ENCODE measurements at places on chromosomes 5 and 9.

- DNase-seq, result peak; percentile 28
These were observed 984 bp downstream of the STXBP1 start for GRCh38 chr9:127612939-127613582.

DNA sequence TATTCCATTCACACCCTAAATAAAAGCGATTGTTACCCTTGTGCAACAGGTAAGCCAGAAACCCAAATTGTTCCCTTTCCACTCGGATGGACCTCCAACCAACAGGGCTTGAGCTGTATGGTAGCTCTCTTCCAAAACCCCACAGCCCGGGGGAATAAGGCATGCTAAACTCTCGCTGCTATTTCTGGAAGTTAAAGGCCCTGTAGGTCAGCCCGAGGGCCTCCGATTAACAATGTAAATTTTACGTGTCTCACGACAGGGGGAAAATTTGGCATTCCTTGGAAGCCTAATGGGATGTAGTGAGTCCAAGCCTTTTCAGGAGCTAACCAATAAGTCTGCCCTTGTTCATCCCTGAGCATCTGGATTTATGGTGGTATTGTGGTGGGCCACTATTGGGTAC is 26.0 kb downstream of the CNOT8 start:
- no peak for DNase-seq

DNA sequence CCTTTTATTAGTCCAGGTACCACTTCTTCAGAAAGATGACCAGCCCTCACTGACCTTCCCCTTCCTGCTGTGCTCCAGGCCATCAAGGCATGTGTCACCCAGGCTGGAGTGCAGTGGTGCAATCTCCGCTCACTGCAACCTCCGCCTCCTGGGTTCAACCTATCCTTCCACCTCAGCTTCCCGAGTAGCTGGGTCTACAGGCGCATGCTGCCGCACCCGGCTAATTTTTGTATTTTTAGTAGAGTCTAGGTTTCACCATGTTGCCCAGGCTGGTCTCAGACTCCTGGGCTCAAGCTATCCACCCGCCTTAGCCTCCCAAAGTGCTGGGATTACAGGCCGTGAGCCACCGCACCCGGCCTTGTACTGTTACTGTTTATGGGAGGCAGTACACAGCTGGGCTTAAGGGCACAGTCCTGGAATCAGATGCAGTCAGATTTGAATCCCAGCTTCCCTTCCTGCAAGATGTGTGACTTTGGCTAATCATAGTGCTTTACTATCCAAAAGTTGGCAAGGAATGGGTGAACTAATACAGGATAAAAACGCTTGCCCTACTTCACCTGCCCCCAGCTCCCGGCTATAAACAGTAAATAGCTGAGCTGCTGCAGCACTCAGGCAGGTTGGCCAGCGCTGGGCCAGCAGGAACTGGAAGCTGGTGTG is 483 bp upstream of the EIF4EBP3 start:
- no peak for DNase-seq

DNA sequence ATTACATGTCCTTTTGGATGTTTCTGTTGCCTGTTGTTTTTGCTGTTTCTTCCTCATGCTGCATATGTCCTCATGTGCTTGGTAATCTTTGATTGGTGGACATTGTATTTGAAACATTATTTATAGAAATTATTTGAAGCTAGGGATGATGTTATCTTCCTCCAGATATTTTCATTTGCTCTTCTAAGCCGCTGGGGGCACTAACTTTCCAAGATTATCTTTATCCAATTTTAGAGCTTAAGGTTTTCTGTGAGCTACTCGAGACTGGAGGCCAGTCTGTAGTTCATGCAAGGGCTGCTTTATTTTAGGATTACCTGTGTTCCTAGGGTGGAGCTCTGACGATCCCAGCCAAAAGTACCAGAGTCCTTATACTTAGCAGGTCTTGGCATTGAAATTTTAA is 40.9 kb downstream of the STX17 start:
- DNase-seq, result no peak

DNA sequence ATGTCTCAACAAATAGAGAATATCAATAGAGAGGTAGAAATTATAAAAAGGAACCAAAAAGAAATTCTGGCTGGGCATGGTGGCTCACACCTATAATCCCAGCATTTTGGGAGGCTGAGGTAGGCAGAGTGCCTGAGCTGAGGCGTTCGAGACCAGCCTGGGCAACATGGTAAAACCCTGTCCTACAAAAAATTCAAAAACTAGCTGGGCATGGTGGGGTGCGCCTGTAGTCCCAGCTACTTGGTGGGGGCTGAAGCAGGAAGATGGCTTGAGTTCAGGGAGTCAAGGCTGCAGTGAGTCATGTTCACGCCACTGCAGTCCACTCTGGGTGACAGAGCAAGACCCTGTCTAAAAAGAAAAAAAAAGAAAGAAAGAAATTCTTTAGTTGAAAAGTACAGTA is 24.9 kb downstream of the IPPK start:
- DNase-seq, result no peak

GRCh38 chr5:116371935-116372334 is 202.7 kb downstream of the SEMA6A start:
- DNase-seq, result peak; percentile 87

DNA sequence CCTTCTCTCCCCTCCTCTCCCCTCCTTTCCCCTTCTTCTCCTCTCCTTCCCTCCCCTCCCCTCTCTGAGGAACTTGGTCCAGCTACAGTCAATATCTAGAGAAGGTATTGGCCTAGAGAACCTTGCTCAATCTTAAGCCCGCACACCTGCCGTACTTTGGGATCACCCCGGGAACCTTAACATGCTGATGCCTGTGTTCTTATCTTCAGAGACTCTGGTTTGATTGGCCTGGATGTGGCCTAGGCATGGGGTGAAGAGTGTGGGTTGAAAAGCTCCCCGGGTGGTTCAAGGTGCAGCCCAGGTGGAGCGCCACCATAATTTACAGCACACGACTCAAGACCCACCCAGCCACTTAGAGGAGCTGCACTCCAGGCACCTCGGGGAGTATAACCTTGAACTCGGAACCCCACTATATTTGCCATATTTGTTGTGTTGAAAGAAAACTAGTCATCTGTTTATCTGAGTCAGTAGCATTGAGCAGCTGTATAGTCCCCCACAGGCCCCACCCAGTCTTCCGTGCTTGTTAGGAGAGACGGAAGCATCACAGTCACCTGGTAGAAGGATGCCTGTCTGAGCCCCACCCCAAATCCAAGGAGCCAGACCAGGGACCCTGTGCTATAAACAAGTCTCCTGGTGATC is 14.4 kb upstream of the PHF19 start:
- no peak for DNase-seq

- no peak for DNase-seq
These were observed 118.1 kb upstream of the NFIL3 start for GRCh38 chr9:91541734-91542133.

- peak; percentile 80 for DNase-seq
These were observed 146.6 kb downstream of the GAPVD1 start for GRCh38 chr9:125407974-125408900.

DNA sequence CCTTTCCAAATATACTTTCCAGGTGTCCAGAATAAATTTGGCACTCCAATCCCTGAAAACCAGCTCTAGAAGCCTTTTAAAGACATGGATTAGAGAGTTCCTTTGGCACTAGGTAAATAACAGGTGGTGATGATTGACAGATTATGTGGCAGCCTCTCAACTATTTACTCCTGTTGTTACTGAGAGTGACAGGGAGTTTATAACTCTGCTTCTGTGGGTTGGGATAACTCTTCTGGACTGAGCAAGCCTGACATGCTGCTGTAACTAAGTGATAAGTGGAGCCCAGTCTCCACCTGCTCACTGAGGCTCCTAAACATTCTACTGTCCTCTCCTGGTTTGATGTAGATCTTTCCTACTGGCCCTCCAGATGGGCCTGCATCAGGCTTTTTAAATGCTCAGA is 693.2 kb upstream of the FTMT start:
- no peak for DNase-seq

GRCh38 chr9:88658311-88658822 is 123.4 kb downstream of the NXNL2 start:
- no peak for DNase-seq

GRCh38 chr5:83036991-83037575 is 40.1 kb downstream of the TMEM167A start:
- DNase-seq, result no peak

- DNase-seq, result no peak
These were observed 74.3 kb downstream of the GRAMD2B start for GRCh38 chr5:126497506-126497905.

- DNase-seq, result no peak
These were observed 2229.2 kb upstream of the C9orf72 start for GRCh38 chr9:29802454-29802853.

GRCh38 chr9:99682870-99683269 is 138.8 kb upstream of the NR4A3 start:
- peak; percentile 24 for DNase-seq

GRCh38 chr9:6484210-6484609 is 71.2 kb downstream of the UHRF2 start:
- DNase-seq, result no peak

- DNase-seq, result no peak
These were observed 58.1 kb downstream of the ADAMTS6 start for GRCh38 chr5:65423623-65424022.

- DNase-seq, result no peak
These were observed 18.0 kb downstream of the XRCC4 start for GRCh38 chr5:83095163-83095956.

DNA sequence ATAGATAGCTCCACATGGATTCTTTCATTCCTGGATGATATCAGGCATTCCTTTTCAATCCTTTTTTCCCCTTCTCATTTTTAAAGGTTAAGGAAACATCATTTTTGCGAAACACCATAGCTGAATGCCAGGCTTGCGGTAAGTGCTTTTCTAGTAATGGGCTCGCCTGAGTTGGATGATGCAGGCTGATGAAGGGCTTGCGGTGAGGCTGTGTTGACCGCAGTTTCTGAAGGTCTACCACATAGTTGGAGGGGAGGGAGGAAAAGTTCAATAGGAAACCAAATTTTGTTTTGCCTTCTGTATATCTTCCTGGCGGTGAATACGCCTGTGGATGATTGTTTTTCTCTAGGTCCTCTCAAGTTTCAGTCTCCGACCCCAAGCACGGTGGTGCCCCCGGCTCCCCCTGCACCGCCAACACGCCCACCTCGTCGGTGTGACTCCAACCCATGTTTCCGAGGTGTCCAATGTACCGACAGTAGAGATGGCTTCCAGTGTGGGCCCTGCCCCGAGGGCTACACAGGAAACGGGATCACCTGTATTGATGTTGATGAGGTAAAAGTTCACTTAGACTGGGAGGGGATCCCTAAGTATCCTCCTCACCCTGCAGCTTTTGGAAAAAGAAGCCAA is 24.3 kb downstream of the THBS4 start:
- DNase-seq, result no peak

DNA sequence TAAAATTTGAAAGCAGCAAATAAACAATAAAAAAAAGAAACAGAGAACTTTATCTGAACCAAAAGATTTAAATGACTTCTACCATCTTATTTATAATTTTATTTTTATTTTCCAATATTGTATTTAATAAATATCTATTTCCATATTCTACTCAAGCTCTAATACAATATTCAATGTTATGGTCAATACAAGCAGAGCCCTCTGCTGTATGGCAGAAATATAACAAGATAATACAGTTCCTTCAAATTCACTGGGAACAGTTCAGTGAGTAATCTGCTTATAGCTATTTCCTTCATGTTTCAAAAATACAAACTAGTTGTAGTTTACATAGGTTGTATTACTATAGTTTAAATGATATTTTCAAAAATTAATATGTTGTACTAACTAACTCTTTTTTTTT is 332.7 kb downstream of the PRDM9 start:
- DNase-seq, result no peak

DNA sequence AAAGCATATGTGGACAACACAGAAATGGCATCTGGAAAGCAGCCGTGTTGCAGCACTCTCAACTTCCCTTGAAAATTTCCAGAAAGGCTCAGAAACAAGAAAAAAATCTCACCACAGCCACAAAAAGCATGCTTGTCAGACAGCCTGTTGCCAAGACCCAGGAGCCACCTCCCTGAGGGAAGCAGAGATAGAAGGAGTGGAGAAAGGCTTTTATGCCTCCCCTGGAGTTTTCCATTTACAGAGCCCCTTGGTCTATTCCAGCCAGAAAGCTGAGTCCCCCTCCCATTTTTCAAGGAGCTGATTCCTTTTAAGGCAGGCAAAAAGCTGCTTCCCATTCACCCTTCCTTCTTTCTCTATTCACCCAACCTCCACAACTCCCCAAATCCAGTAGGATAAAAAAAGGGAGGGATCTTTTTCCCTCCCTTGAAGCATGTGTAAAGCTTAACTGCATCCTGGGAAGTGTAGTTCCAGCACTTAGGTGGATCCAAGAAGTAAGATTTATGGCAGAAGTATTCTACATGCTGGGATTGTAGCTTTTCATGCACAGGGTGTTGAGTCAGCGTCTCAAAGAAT is 37.1 kb upstream of the PALM2AKAP2 start:
- DNase-seq, result no peak

DNA sequence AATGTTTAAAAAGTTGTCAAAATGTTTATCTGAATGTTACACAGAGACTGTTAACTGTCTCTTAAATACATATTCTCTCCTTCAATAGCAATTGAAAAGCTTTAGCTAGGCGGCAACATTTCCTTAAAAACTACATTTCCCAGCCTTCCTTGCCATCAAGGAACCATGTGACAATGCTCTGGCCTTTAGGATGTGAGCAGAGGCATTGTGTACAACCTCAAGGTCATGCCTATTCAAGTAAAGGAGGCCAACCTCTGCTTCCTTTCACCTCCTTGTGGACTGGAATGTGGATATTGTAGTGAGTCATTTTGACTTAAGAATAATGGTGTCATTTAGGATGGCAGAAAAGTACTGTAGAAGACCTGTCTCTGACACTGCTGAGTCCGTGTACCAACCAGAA is 23.7 kb upstream of the MROH2B start:
- no peak for DNase-seq

DNA sequence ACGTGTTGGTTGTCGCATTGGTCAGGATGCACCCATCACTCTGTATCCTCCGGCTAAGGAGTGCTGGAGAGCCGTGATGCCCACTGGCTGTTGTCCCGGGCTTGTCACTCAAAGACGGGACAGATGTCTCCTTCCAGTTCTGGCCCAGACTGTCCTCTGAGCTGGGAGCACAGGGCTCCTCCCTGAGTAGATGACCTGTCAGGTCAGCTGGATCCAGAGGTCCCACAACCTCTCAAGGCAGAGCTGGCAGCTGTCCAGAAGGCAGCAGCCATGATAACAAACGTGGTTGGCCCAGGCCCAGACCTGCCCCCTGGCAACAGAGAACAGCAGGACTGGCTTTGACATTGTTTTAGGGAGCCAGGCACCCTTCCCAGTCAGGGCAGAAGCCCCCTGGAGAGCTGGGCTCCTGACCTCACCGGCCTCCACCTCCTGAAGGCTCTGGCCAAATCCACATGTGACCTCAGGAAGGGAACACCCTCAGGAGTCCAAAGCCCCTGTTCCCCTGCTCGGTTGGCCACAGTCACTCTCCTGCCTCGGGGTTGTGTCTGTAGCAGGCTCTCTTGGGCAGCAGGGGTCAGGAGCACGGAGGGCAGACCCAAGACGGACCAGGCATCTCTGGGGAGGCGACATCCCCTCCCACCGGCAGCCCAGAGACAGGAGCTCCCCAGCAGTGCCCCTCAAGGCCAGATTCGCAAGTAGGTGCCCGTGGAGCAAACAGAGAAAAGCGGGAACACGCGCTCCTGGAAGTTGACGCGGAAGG is 10.3 kb downstream of the TRIM7 start:
- no peak for DNase-seq
